Caudate nucleus (tissue), 63 donors: ENCODE measurements at places on chromosomes 3 and 15.

DNA sequence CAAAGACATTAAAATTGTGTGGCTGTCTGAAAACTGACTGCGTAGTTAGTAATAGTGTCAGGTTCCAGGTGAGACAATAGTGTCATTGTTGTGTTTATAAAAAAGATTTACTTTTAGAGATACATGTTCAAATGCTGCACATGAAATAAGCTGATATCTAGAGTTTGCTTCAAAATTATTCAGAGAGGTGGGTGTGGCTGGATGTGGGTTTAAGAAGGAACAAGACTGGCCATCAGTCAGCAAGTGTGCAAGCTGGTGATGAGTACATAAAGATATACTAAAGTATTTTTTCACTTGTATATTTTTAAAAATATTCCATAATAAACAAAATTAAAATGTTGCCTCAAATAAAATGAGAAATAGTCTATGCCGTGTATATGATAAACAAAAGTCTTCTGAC is 190.6 kb downstream of the ARRDC4 start:
- no peak for DNase-seq

- no peak for DNase-seq
Measured at GRCh38 chr15:49901321-49901720, 217.7 kb downstream of the ATP8B4 start.

DNA sequence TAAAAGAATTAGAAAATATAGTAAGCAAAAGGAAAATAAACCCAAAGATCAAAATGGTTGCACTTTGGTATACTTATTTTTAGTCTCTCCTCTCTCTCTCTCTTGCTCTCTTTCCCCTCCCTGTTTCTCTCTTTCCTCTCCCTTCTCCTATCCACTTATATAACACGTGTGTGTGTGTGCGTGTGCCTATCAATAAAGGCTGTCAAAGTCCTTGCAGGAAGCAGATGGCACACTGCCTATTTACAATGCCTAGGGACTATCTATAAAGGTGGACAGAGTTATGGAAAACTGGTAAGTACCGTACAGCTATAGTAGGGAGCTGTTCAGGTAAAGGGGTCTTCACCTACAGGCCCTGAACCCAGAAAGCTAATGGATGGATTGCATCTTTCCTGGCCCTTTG is 161.6 kb downstream of the SQOR start:
- no peak for DNase-seq

- DNase-seq, result peak; percentile 39
Measured at GRCh38 chr3:111072031-111072921, 660 bp downstream of the NECTIN3 start.

DNA sequence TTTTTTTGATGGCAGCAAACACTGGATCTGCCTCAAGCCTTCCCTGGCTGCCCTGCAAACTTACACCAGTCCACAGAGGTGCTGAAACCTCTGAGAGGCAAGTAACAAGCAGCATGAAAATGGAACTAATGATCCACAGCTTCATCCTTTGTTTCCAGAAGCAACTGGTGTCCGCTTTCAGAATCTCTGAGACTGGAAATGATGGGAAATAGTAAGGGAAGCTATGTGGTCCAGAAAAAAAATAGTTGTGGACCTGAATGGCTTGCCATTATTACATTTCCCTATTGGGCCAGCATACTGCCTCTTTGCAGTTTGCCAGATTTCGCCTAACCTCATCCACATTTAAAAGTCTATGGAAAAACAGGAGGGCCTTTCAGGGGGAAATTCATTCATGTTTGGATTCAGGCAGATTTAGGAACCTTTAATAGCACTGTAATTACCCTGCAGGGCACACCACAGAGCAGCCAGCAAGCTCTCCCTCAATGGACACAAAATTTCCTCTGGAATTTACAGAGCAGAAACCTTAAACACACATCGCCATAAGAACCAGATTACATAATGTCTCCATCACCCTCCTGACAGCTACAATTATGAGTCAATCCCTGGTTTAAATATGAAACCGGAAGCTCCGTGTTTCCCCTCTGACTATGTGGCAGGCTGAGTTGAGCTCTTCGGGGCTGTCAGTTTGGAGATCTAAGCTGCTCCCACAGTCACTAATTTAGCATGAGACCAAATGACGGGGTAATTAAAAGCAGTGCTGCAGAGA is 134.4 kb downstream of the TMCO5A start:
- DNase-seq, result peak; percentile 45

- DNase-seq, result no peak
Measured at GRCh38 chr15:38688761-38689160, 124.1 kb upstream of the RASGRP1 start.

- DNase-seq, result no peak
Measured at GRCh38 chr15:51770902-51771301, 19.5 kb downstream of the TMOD2 start.

- peak; percentile 75 for DNase-seq
Measured at GRCh38 chr15:73700041-73700842, 16.1 kb downstream of the CD276 start.

DNA sequence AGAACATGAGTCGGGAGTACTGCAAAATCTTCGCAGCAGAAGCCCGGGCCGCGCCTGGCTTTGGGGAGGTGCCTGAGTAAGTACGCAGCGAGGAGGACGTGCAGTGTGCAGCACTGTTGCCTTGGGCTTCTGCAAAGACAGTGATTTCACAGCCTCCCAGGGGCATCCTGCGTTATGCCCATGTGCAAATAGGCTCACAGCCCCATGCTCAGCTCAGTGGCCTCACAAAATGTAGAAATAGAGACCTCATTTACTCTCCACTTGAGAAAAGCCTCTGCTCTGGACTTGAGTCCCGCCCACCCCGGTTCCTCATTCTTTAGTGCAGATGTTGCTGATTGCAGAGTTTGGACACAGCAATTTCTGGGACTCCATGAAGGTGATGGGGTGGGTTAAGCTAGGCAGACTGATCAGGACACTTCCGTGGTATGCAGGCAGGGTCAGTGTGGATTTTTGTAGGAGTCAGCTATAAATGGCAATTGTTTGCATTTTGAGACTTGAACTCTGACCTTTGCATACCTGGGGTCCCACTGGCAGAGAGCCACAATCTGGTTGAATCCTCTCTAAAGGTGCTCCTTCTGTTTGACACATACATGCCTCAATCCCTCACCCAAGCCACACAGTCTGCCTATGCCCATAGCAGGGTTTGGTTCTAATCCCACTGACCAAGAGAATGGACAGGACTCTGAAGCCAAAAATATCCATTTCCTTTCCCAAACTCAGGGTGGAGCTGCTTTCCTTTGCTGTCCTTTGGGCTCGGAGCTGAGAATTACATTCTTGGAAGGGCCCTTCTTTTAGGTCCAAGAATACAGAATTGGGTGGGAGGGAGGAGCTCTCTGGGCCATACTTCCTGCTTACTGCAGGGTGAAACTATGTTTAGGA is 20.7 kb upstream of the SLC28A1 start:
- no peak for DNase-seq

DNA sequence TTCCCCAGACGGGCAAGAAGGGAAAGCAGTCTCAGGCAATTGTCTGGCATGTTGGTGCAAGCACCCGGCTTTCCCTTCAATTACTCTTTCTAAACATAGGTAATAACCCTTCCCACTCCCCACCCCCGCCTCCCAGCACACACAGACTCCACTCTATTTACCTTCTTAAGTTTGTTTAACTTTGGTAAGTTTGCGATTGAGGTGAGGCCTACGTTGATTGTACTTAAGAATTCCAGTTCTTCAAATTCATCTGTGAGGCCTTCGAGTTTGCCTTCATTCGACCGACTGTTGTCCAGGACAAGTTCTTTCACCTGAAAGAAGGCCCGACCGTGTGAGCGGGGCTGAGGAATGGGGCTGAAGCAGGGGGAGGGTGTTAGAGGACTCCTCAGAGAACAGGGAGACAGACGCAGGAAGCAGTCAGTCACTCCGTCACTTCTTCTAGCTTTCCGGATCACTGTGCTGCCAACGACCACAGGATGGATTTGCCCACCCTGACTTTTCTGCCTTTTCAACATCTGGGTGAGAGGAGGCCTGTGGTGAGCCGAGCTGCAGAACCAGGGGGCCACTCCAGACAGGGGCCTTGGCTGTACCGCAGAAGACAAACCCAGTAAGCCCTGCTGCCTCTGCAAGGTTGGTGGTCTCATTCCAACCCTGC is 33.0 kb downstream of the ANP32A start:
- no peak for DNase-seq

DNA sequence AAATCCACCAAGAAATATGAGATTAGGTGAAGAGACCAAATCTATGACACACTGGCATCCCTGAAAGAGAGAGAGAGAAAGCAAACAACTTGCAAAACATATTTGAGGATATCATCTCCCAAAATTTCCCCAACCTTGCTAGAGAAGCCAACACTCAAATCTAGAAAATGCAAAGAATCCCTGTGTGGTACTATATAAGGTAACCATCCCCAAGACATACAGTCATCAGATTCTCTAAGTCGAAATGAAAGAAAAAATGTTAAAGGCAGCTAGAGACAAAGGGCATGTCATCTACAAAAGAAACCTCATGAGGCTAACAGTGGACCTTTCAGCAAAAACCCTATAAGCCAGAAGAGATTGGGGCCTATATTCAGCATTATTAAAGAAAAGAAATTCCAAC is 622.1 kb upstream of the LMCD1 start:
- no peak for DNase-seq

- no peak for DNase-seq
Measured at GRCh38 chr3:44883999-44884431, 9.6 kb downstream of the TGM4 start.

- DNase-seq, result no peak
Measured at GRCh38 chr3:108180194-108180593, 42.0 kb downstream of the IFT57 start.

DNA sequence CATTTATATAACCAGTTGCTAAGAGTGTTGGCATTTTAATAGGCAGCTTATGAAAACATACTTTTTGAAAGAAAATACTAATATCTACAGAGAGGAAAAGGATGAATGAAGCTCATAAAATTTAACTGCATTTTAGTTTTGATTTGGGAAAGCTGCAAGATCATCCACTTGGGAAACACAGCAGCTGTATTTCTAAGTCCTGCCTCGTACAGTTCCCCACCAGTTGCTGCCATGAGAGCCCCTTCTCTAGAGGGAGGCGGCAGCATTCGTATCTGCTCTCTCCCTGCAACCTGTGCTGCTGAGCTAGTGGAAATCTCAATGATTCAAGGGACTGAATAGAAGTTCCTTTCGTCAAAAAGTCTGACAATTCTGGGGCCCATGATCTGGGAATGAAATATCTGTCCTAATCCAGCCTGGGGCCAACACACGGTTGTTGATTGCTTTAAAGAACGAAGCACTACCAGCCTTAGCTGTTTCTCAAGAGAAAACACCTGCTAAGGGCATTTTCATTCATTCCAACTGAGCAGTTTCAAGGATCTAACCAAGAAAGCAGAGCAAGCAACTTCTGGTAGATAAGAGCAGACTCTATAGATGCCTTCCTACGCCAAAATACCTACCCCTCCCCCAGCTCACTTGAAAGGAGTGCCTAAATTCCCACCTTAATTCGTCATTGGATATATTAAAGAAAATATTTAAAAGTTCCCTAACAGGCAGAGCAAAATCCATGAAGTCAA is 223.7 kb downstream of the MAGI1 start:
- DNase-seq, result no peak

DNA sequence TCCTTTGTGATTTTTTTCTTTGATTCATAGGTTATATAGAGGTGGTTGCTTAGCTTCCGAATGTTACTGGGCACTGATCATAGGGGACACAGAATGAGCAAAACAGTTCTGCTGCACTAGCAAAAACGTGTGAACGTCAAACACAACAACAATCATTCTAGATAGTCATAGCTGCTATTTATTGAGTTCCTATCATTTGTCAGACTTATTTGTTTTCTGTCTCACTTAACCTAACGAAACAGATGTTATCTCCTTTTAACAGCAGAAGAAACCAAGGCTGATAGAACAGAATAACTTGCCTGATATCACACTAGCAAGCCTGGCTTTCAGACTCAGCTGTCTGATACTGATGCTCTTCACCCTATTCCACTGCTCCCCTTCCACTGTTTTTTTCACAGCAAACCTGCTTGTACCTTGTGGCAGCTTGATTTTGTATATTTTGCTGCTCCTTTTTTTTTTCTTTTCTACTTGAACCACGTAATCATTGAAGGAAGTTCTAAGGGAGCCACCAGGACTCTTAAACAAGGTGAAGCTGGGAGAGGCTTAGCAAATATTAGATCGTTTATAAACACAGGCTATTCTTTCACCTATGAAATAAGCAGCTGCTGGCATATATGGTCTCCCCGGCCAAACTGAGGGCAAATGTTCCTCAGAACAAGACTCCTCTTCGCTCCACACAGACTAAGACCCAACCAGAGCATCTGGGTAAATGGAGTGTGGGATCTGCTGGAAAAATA is 78.8 kb downstream of the MCF2L2 start:
- DNase-seq, result no peak

DNA sequence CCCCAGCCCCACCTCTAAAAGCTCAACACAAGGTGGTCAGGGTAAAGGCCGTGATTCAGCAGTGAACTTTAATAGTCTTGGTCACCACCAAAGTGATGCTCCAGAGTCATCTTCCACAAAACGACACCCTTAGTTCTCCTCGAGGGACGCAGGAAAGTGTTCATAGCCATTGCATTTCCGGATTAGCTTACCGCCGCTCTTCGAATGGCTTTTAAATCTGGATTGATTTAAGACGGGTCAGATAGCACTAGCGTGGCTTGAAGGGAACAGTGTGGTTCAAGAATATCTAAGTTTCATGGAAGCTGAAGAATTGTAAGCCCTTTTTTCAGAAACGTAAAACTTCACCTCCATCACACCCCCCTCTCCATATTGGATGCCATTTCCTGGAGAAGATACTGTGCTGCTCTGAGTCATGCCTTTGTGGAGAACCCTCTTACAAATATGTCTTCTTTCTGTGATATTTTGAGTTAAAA is 829 bp downstream of the RNF7 start:
- DNase-seq, result no peak

- no peak for DNase-seq
Measured at GRCh38 chr3:32297366-32297765, 58.9 kb downstream of the CMTM8 start.

- DNase-seq, result no peak
Measured at GRCh38 chr3:123807820-123808219, 76.3 kb downstream of the MYLK start.

DNA sequence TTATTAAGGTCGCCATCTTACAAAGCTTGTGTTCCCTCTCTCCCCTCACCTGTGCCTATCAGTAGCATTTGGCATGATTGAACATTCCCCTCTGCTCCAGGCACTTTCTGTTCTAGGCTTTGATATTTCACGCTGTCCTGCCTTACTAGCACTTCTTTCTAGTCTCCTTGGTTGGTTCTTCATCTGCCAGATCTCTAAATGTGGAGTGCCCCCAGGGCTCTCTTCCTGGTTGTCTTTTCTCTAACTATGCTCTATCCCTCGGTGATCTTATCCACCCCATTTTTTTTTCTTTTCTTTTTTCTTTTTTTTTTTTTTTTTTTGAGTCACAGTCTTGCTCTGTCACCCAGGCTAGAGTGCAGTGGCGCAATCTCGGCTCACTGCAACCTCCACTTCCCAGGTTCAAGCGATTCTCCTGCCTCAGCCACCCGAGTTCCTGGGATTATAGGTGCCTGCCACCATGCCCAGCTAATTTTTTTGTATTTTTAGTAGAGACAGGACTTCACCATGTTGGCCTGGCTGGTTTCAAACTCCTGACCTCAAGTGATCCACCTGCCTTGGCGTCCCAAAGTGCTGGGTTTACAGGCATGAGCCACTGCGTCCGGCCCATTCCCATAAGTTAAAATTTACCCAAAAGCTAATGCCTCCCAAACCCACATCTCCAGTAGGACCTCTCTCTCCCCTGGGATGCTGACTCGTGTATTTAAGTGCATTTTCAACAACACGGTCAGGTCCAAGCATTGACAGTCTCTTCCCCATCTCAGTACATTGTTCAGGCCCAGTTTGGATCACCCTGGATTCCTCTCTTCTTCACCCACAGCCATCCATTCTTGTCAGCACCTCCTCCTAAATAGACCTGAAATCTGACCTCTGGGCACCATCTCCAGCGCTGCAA is 5.2 kb downstream of the NUSAP1 start:
- DNase-seq, result no peak

GRCh38 chr3:4826237-4827100 is 152.8 kb upstream of the BHLHE40 start:
- no peak for DNase-seq
